BE2C (cell line): ENCODE measurements at places on chromosomes 16 and 17.

GRCh38 chr17:83149761-83150251 lies 70.4 kb downstream of the METRNL start:
- DNase-seq: no peak

- DNase-seq: peak; percentile 95
Observed at GRCh38 chr16:667780-668518, at the start of gene RHOT2. Gene RHOT2 (plus strand): TSS chr16:668132. CDS start chr16:668200, 68 bp downstream.

GRCh38 chr16:23146877-23147601 lies 2.2 kb downstream of the USP31 start:
- no peak for DNase-seq

DNA sequence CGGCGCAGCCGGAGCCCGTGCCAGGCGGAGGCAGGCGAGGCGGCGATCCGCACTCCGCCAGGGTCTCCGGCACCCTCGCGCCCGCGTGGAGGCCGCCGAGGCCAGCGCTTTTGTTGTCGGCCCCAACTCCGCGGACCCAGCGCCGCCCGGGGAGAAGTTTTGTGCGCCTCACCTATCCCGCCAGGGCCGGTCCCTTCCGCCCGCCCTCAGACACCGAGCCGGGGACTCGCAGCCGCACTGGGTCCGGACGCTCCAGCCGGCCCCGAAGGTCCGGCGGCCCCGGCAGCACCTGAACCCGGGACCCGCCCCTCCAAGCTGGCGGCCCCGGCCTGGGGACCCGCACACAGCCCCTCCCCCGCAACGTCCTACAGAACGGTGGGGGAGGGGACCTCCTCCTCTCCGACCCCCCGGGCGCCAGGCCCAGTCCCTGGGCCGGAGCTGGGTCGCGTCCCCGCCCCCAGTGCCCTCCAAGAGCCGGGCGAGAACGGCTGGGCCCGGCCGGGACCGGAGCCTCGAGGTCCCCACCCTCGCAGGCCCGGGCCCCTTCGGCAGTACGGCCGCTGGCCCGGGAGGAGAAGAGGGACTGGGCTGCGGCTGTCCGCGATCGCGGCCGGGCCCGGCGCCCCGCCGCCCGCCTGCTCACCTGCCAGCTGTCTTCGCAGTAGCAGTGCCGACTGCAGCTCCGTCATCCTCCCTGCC lies 698 bp downstream of the UBE2G1 start:
- peak; percentile 48 for DNase-seq

GRCh38 chr16:54334208-54334607 lies 47.6 kb upstream of the IRX3 start:
- no peak for DNase-seq

DNA sequence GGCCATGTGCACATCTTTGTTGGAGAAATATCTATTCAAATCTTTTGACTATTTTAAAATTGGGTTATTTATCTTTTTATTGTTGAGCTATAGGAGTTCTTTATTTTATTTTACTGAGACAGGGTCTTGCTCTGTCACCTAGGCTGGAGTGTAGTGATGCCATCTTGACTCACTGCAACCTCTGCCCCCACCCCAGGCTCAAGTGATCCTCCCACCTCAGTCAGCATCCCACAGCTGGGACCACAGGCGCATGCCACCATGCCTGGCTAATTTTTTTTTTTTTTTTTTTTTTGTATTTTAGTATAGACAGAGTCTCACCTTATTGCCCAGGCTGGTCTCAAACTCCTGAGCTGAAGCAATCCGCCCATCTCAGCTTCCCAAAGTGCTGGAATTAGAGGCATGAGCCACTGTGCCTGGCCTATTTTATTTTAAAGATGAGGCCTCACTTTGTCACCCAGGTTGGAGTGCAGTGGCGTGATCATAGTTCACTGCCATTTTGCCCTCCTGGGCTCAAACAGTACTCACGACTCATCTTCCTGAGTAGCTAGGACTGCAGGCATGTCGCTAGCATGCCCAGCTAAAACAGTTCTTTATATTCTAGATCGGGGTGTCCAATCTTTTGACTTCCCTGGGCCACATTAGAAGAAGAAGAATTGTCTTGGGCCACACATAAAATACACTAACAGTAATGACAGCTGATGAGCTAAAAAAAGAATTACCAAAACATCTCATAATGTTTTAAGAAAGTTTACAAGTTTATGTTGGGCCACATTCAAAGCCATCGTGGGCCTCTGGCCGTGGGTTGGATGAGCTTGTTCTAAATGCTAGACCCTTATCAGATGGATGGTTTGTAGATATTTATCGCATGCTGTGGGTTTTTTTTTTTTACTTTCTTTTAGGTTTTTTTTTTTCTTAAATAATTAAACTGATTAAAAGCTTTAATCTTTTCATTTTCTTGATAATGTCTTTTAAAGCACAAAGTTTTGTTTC lies 13.7 kb downstream of the TENT4B start:
- DNase-seq: no peak

GRCh38 chr16:85216522-85217375 lies 104.5 kb upstream of the CIBAR2 start:
- DNase-seq: no peak

GRCh38 chr16:12866981-12867551 lies 34.3 kb upstream of the SHISA9 start:
- no peak for DNase-seq

DNA sequence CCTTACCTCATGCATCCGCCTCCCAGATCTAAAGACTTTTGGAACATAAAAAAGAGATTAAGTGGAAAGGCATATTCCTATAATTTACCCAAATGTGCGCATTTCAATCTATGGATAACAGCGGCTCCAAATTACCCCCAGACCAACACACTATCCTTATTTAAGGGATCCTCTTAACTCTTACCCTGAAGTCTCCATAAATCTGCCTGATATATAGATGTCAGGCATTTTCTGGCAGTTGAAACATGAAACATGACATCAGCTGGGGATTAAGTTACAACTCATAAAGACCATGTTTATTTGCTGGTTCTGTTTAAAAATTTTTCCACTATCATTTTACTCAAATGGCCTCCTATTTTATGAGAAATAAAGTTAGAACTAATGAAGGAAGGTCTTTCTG lies 478.5 kb upstream of the SALL1 start:
- DNase-seq: no peak

- no peak for DNase-seq
Observed at GRCh38 chr17:17675925-17676534, 5.2 kb upstream of the RAI1 start.

DNA sequence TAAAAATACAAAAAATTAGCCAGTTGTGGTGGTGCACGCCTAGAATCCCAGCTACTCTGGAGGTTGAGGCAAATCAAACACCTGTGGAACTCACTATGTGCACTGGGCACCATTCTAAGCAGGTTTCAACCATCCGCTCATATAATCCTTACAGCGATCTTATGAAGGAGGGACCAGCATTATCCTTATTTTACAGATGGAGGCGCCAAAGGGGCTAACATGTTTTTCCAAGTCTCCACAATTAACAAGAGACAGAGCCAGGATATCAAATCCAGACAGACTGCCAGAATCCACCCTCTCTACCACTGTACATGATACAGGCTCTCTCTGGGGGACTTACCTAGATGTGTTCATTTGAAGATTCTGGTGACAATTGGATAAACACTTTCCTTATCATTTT lies 479.0 kb downstream of the XYLT1 start:
- DNase-seq: no peak

DNA sequence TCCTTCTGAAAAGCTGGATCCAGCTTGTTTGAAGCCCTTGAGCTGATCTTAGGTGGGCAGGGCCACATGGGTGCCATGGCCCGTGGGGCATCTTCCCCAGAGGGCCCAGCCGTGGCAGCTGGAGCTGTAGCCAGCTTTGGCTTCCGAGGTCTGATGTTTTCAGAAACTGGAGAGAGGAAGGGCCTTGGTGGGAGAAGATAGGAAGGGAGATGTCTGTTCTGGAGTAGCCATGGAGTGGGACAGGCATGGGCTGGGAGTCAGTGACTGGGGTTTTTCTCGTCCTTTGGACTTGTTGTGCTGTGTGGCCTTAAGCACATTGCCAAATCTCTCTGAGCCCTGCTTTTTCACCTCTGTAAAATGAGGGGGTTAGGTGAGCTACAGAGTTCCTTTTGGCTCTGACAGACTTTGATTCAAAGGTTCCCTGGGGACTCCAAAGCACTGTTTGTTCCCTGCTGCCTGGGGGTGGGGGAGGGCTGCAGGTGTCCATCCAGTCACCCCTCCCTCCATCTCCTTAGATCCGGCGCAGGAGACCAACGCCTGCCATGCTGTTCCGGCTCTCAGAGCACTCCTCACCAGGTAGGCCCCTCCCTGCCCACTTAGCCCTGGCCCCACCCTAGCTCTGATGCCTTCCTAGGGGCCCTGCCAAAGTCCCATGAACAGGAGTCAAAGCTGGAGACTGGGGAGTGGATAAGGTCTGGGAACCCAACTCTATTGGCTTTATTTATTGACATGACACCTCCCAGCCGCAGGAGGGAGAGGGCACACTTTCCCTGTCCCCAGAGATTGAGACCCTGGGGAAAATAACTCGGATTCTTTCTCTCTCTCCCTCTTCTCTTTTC lies 2.1 kb downstream of the PPP1R1B start:
- DNase-seq: no peak

GRCh38 chr17:76738468-76738850 lies 540 bp downstream of the MFSD11 start:
- DNase-seq: no peak

- DNase-seq: no peak
Observed at GRCh38 chr16:64648282-64648681, 473.6 kb downstream of the CDH11 start.

DNA sequence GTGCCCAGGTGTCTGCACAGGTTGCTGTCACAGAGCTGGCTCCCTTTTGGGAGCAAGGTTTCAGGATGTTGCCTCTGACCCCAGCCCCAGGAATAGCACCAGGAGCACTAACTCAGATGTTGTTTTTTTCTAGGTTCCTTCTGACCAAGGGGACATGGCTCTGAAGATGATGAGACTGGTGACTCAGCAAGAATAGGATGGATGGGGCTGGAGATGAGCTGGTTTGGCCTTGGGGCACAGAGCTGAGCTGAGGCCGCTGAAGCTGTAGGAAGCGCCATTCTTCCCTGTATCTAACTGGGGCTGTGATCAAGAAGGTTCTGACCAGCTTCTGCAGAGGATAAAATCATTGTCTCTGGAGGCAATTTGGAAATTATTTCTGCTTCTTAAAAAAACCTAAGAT lies 28.1 kb downstream of the SCPEP1 start:
- no peak for DNase-seq

DNA sequence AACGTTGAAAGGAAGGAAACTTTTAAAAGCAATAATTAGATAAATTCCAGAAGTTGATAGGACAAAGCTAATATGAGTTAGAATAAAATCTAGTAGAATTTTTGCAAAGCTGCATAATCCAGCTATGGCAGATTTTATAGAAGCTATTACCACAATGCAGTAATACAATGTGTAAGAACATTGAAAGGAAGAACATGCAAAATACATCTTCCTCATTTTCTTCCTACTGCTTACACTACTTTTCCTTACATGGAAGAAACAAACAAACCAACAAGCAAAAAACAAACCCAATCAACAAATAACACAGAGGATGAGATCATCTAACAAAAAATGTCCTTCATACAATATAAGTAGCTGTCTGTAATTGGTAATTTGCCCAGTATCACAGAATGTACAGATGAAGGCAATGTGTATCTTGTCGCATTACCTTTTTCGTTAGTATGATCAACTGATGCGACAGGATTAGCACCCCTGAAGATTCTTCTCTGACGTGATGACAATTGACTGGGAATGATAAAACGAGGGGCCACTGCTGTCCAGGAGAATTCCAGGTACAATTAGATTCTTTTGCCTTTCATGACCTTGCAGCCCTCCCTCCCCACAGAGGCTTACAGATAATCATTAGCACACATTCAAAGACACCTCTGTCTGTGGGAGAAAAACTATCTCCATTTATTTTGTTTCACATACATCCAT lies 21.2 kb upstream of the LRRC37A start:
- DNase-seq: no peak

GRCh38 chr17:38703742-38704605 lies 1.1 kb upstream of the MLLT6 start:
- DNase-seq: peak; percentile 67

- DNase-seq: no peak
Observed at GRCh38 chr17:48056879-48057278, 8.7 kb downstream of the NFE2L1 start.

- DNase-seq: no peak
Observed at GRCh38 chr16:53769787-53770186, 65.8 kb downstream of the FTO start.

DNA sequence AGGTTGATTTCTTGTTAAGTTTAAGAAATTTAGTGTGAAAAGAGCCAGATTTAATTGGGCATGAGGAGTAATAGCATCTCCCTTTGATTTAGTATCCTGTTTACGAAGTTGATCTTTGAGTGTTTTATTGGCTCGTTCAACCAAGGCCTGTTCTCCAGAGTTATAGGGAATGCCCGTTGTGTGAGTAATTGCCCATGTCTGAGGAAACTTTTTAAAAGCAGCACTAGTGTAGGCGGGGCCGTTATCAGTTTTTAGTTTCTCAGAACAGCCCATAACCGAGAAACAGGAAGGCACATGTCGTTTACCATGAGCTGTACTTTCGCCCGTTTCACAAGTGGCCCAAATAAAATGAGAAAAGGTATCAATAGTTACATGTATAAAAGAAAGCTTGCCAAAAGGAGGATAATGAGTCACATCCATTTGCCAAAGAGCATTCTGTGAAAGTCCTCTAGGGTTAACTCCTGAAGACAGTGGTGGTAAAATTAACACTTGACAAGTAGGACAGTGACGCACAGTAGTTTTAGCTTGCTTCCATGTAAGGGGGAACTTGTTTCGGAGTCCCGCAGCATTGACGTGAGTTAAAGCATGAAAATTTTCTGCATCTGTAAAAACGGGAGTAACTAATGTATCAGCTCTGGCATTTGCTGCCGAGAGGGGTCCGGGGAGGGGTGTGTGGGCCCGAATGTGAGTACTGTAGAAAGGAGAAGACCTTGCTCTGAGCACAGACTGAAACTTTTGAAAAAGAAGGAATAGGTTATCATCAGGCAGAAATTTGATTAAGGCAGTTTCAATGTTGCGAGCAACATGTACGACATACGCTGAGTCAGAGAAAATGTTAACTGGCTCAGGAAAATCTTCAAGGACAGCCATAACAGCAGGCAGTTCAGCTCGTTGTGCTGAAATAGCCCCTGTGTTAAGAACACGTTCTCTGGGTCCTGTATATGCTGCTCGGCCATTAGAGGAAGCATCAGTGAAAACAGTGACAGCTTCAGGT lies 18.5 kb upstream of the KCTD5 start:
- no peak for DNase-seq

DNA sequence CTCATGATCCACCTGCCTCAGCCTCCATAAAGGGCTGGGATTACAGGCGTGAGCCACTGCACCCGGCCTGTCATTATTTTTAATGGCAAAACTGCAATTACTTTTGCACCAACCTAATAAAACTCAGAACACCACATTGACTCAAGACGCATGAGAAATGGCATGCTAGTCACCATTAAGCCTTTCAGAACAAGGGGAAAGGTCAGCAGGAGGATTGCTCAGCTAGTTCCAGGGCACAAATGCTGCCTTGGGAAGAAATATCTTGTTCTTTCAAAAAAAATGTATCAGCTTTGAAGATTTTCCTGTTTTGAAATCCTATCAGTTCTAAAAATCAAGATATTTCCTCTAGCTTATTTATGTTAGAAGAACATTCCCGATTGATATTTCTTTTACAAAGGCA lies 32.4 kb upstream of the CDYL2 start:
- no peak for DNase-seq
